COLO829 (cell line): ENCODE measurements at places on chromosomes 3 and 15.
A peak's percentile ranks its signal among the peaks of the same experiment; 100 is the strongest.

DNA sequence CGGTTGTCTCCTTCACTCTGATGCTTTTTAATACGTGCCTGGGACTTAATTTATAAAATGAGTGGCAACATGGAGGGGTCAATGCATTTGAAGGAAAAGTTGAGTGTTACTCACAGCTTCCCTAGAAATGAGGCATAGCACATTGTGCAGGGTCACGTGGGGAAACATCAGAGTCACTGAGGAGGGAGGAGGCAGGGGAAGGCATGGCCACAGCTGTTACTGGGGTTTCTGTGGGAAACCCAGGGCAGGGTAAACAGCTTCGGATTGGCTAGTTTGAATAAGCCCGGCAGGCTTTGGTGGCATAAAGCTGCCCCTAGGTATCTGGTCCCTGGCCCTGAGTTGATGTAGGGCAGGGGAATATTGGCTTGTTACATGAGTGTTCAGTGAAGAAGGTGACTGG is 98.9 kb upstream of the ST8SIA2 start:
- DNase-seq = no peak

GRCh38 chr3:64825404-64826120 is 137.8 kb upstream of the ADAMTS9 start:
- DNase-seq = no peak

GRCh38 chr3:131218196-131218595 is 163.4 kb upstream of the NUDT16 start:
- DNase-seq = no peak

GRCh38 chr15:68352401-68353062 is 75.0 kb downstream of the FEM1B start:
- DNase-seq = peak; percentile 67

DNA sequence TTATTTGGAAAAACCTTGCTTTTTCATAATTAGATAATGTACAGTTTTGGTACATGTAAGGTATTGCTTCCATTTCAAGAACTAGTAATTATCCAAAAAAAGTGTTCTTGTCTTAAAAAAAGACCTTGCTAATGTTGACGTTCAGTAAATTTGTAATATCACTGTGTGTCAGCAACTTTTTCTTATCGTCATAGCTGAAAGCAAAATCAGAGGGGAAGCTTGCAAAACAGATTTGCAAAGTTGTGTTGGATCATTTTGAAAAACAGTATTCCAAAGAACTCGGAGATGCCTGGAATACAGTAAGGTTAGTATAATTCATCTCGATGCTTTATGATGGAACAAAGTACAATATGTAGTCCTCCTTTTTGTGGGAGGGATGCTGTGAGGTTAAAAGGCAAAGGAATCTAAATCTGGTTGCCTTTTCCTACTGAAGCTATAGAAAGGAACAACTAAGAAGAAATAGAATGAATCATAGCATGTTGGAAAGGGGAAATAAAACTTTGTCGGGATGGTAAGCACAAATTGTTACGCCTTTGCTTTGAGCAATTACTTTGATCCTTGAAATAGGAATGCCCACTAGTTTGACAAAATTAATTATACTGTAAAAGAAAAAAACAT is 1.5 kb downstream of the NSUN3 start:
- DNase-seq = no peak

DNA sequence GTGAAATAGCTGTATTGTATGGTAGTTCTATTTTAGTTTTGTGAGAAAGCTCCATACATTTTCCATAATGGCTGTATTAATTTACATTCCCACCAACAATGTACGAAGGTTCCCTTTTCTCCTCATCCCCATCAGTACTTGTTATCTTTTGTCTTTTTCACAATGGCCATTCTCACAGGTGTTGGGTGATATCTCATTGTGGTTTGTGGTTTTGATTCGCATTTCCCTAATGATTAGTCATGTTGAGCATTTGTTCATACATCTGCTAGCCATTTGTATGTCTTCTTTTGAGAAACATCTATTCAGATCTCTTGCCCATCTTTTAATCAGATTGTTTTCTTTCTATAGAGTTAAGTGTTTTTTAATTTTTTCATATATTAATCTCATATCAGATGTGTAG is 931.9 kb downstream of the IGSF11 start:
- no peak for DNase-seq

GRCh38 chr3:52841981-52842340 is 7.1 kb upstream of the MUSTN1 start:
- DNase-seq = no peak
